Mesangial cell (primary cell): ENCODE measurements at places on chromosomes 11 and 22. TPM values are rescaled to one million over a fixed set of nuclear protein-coding genes. Genes with fewer than 3 reads are reported as not detected.

The DEUP1 gene
- total RNA-seq, result 0.16 TPM in 1 of 2 replicates, not detected in the other

The APOA1 gene
- total RNA-seq, result 0.25 TPM in 1 of 2 replicates, not detected in the other

The PATE4 gene
- not detected in 2 replicates for total RNA-seq

The SUSD2 gene
- 0.16 and 1.8 TPM in 2 replicates for total RNA-seq

The OR51B4 gene
- not detected in 2 replicates for total RNA-seq

The SFI1 gene
- total RNA-seq, result 15.8 and 16.2 TPM in 2 replicates

The POLA2 gene
- total RNA-seq, result 6.7 and 28.8 TPM in 2 replicates

The MS4A6A gene
- not detected in 2 replicates for total RNA-seq

The ZNF202 gene
- total RNA-seq, result 3.6 and 8.1 TPM in 2 replicates

The OR2AG1 gene
- not detected in 2 replicates for total RNA-seq

The OR5B21 gene
- total RNA-seq, result not detected in 2 replicates

The UCP2 gene
- total RNA-seq, result 145 and 245 TPM in 2 replicates

The OR4A15 gene
- not detected in 2 replicates for total RNA-seq

The KCNQ1OT1 gene
- total RNA-seq, result 0.49 and 1.6 TPM in 2 replicates

The GRM5 gene
- under 0.01 and 0.13 TPM in 2 replicates for total RNA-seq

The DGCR2 gene
- total RNA-seq, result 62.1 and 102 TPM in 2 replicates

The P2RX6 gene
- total RNA-seq, result 0.16 and 0.38 TPM in 2 replicates

The MRGPRX3 gene
- total RNA-seq, result not detected in 2 replicates

The PATE2 gene
- not detected in 2 replicates for total RNA-seq

The PRG3 gene
- total RNA-seq, result not detected in 2 replicates

The TMEM223 gene
- 27.4 and 38.3 TPM in 2 replicates for total RNA-seq

The FXYD6 gene
- 12.2 and 17.4 TPM in 2 replicates for total RNA-seq

The RFPL3 gene
- not detected in 2 replicates for total RNA-seq

The IGSF22 gene
- under 0.01 and 0.38 TPM in 2 replicates for total RNA-seq

The RAD9A gene
- 7.4 and 9.8 TPM in 2 replicates for total RNA-seq

The MS4A3 gene
- not detected in 2 replicates for total RNA-seq

The PANX3 gene
- not detected in 2 replicates for total RNA-seq

The TRPC6 gene
- total RNA-seq, result under 0.01 TPM in 2 replicates

The SMPD1 gene
- 38.3 and 91.0 TPM in 2 replicates for total RNA-seq

The CD44 gene
- total RNA-seq, result 104 and 320 TPM in 2 replicates

The NDUFC2 gene
- 160 and 186 TPM in 2 replicates for total RNA-seq

The KRTAP5-9 gene
- total RNA-seq, result 0.33 TPM in 1 of 2 replicates, not detected in the other

The EPS8L2 gene
- total RNA-seq, result 104 and 173 TPM in 2 replicates

The PPFIBP2 gene
- 0.16 and 2.0 TPM in 2 replicates for total RNA-seq

The KCNK7 gene
- total RNA-seq, result 0.25 TPM in 1 of 2 replicates, not detected in the other

The OR52I2 gene
- total RNA-seq, result not detected in 2 replicates

The APOL3 gene
- 1.4 and 3.4 TPM in 2 replicates for total RNA-seq

The TRIM29 gene
- 0.16 and 0.51 TPM in 2 replicates for total RNA-seq

The CHST1 gene
- total RNA-seq, result 0.33 and 0.63 TPM in 2 replicates

The TYR gene
- total RNA-seq, result not detected in 2 replicates

The MAPK8IP1 gene
- 11.3 and 13.9 TPM in 2 replicates for total RNA-seq

The KIRREL3 gene
- total RNA-seq, result 2.2 and 7.2 TPM in 2 replicates

The P2RY6 gene
- total RNA-seq, result 1.3 and 9.1 TPM in 2 replicates

The KLHDC7B gene
- total RNA-seq, result 0.16 and 1.3 TPM in 2 replicates
